Cortex of kidney (tissue), 1 donor: ENCODE measurements at places on chromosomes 6 and 20.

DNA sequence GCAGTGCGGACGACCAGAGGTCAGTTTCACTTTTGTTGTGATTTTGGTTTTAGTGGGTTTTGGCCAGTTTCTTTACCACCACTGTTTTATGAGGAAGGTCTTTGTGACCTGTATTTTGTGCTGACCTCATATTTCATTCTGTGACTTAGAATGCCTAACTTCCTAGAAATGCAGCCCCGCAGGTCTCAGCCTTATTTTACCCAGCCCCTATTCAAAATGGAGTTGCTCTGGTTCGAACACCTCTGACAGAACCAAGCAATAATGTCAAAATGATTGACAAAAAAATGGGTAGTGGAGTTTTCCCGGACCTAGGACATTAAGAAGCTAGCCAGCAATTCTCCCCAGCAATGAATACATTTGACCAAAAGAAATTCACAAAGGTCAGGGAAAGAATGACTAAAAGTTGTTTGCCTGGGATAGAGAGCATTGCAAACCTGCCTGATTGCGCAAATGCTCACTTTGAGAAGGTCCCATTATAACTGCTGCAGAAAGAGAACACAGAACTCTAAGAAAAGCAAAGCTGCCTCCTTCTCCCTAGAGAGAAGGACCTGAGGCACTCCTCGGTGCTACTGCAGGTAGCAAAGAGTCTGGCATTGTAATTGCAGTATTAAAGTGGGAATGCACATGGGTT, 288.8 kb downstream of the ADGB start:
- no peak for DNase-seq

DNA sequence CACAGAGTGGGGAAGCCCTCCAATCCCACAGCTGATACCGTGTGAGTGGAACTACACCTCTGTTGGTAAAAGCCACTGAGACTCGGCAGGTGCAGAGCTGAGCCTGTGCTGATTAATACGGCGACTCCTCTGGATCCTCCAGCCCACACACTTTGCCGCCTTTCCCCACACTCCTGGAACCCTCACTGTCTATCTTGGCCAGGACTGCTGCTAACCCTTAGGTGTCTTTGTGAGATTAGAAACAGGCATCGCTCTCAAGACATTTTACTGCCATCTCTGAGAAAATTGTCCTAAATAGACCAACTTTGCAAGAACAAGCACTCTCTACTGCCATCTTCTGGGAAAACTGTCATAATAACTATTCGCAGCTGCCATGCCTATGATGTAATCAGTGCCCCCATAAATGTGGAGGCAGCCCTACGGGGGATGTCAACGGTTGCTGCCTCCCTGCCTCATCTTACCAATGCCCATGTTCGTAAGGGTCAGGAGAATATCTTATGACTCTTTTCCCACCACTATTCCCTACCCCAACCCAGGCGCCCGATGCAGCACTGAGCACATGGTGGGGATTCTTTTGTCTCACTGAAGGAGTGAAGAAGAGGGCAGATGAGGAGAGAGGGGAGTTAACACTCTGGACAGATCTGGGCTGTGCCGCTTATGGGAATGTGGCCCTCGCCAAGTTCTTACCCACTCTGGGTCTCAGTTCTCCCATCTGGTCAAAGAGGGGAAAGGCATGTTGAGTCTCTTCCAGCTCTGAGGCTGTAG, 26.1 kb upstream of the KCNB1 start:
- no peak for DNase-seq

- no peak for DNase-seq
These were observed 24.5 kb upstream of the PIM1 start for GRCh38 chr6:37145443-37145842.

- DNase-seq, result no peak
These were observed at the start of gene HFE for GRCh38 chr6:26087284-26088115. TSS of gene HFE (plus strand) at chr6:26087429. CDS start at chr6:26087441, 12 bp downstream.

DNA sequence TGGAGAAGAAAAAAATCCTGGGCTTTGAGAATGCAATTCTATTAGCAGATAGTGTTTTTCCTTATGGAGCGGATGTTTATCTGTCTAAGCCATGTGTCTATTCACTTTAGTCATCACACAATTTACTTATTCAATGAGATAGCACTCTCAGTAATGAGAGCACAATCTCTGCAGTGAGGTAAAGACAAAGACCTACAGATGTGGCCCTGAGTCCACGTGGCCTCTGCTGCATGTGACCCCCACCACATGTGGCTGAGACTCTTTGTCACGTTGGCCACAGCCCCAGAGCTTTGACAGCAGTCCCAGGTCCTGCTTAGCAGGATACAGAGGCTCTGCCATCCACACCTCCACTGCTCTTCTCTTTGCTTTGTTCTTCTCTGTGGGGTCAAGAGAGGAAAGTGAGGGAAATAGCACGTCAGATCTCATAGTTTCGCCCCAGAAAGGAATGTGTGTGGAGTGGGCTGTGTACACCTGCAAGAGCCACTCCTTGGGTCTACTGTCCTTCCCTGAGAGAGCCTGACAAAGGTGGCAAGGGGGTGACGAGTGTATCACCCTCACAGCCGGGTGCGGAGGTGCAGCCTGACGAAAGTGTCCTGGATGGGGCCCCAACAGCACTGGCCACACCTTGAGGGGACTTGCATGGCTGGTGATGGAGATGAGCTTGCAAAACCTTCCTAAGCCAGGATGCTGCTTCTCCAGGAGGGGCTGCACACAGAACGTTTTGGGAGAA, 40.7 kb downstream of the ZNF831 start:
- DNase-seq, result no peak

- no peak for DNase-seq
These were observed 10.4 kb downstream of the PLCG1 start for GRCh38 chr20:41147767-41148191.

DNA sequence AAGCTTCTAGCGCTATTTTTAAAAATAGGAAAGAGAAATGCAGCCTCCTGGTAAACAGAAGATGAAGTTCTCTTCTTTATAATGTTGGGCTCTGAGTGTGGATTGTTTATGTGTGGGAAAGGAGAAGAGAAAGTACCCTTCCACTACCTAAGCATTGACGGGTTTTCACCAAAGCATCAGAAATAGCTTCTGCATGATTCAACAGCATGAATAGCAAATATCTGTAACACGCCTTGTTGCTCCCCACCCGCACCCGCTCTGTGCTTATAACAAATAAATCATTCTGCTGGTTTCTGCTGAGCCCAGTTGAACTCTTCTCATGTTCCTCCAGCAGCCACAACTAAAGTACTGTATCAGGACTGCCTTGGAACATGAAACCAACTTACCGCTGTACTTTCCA, 20.7 kb downstream of the TXLNB start:
- no peak for DNase-seq

- no peak for DNase-seq
These were observed 154.4 kb downstream of the F13A1 start for GRCh38 chr6:6166064-6166463.

DNA sequence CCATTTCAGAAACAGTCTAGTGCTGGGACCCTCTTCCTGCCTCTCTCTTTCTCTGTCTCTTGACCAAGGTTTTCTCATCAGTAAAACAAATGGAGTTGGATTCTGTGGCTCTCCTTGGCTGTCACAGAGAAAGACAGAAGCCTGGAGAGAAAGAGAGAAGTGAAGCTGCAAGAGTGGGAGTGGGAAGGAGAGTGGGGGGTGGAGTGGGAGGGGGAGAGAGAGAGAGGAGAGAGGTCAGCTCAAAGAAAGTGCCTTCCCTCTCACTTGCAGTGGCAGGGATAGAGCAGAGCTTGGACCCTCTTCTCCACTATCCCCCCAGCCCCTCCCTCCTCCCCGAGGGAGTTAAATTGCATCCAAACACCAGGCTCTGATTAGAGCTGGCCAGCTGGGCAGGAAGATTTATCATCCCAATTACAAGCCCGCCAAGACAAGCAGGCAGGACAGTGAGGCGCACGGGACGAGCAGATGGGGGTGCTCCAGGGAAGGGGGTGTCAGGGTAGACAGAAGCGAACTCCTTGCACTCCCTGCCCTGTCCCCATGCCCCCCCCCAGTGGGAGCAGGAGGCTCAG, 74.3 kb downstream of the CD40 start:
- DNase-seq, result no peak

- DNase-seq, result no peak
These were observed 7.9 kb downstream of the COL9A3 start for GRCh38 chr20:62824476-62825332.

DNA sequence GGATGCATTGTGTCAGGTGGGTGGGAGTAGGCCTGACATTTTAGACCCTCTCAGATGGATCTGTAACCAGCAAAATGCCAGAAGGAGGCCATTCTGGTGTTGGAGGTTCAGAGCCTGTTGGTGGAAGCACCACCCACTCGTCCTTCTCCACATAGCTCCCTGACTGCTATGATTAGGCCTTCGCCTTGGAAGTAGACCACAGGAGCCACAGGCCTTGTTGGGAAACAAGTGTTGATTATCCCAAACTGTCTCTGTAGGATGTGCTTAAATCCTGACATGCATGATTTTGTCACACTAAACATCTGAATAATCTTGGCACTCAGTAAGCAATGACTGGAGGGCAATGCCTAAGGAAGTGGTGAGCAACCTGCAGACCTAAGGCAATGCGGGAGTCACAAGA, 117.2 kb upstream of the LY86 start:
- no peak for DNase-seq

- no peak for DNase-seq
These were observed 440.2 kb downstream of the TBC1D32 start for GRCh38 chr6:120894077-120894476.

GRCh38 chr6:113128661-113129060, 728.5 kb upstream of the MARCKS start:
- no peak for DNase-seq

GRCh38 chr20:36777167-36777566, 3.6 kb upstream of the DSN1 start:
- DNase-seq, result no peak

DNA sequence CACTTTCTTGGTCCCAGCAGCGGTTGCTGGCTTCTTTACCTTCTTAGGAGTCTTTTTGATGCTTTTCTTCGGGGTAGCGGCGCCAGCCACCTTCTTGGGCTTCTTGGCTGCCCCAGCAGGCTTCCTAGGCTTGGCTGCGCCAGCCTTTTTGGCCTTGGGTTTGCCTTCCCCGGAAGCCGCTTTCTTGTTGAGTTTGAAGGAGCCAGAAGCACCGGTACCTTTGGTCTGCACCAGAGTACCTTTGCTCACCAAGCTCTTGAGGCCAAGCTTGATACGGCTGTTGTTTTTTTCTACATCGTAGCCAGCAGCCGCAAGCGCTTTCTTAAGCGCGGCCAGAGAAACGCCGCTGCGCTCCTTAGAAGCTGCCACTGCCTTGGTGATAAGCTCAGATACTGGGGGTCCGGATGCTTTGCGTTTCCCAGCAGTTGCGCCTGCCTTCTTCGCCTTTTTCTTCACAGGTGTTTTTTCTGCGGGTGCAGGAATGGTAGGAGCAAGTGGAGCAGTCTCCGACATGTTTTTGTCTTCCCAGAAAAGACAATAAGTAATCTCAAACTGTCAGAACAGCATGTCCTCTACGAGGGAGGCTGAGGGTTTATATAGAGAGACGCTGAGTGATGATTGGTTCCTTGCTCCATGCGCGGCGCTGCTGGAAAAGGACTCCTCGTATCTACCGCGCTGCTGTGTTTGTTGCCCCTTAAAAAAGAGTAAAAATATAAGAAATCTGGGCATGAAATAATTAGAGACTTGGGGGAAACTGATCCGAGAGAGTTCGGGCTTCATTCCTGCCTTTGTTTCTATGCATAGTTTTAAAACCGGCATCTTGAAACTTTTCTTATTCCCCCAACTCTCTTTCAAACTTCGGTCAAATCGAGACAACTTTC, 130.3 kb upstream of the BTN3A2 start:
- no peak for DNase-seq

DNA sequence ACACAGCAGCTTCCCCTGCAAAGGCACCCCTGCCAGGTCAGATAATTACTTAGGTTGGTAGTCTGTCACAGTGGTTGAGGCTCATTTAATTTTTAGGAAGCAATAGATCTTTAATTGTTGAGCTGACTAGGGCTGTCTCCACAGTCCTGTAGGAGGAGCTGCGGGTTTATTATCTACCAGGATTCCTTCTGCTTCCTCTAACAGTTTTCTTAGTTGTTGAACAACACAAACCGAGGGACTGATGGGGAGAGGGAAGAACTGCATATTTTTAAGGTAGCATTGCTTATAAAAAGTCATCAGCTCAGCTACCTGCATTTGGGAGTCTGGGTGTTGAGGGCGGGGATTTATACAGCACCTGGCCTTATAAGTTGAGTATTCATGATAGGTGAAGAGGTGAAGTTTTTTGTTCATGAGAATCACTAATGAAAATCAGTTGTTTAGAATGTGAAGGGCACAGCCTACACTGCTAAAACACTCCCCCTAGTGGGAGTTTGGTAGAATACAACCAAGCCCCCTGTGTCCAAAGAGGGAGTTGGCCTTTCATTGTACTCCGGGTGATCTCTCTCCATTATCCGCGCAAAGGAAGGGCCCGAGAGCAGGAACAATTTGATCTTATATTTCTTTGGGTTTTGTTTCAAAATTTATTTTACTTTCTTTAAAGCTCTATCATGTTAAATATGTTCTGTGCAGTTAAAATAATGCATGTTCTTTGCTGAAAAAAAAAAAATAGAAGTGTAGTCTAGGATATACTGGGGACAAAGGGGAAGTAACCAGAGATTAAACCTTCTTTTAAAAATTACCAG, 69.6 kb downstream of the SSR1 start:
- DNase-seq, result no peak

DNA sequence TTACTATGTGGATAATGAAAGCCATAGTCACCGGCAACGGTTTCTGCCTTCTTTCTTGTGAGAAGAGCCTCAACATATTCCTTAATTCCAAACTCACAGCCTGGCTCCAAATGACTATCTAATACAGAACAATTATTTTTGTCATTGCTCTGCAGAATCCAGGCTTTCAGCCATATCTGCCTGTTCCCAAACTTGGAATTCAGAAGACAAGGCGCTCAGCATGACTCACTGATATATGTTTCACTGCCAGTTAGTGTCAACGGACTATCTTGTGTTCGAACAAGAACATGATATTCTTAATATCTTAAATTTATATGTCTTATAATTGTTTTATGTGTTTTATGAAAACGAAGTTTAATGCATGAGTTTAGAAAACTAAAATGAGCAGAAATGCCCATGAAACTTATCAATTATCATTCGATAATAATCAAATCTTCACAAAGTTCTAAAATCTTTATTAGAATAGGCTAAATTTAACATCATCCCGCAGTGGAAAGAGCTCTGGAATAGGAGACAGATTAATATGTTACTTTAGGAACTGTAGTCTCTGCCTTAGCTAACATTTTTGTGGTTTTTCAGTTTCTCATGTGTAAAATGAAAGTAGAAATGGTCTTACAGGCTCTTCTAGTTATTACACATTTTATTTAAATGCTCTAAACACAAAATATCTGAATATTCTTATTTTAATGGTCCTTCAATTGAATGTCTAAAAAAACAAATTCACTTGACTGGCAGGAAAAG, 669.3 kb upstream of the GJE1 start:
- no peak for DNase-seq

DNA sequence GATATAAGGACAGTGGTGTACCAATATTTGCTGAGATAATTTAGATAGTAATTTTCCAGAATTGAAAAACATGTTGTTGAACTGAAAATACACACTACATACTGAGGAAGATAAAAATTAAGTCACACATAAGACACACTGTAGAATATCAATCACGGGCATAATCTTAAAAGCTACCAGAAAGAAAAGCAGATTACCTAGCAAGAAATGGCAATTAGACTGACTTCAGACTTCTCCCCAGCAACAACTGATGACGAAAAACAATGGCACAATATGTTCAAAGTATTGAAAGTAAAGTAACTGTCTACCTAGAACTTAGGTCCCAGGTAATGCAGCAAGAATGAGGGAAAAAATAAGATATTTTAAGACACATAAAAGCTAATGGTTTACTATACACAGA, 46.5 kb downstream of the NOL7 start:
- DNase-seq, result no peak
